Suprapubic skin (tissue), 4 donors: ENCODE measurements at places on chromosomes 13 and 19.

- DNase-seq, result no peak
These were observed 36.4 kb downstream of the ANKRD27 start for GRCh38 chr19:32638625-32639024.

- DNase-seq, result no peak
These were observed 1257.2 kb downstream of the UQCRFS1 start for GRCh38 chr19:27955485-27956480.

- DNase-seq, result no peak
These were observed 378.9 kb downstream of the SLITRK1 start for GRCh38 chr13:83503424-83503823.

DNA sequence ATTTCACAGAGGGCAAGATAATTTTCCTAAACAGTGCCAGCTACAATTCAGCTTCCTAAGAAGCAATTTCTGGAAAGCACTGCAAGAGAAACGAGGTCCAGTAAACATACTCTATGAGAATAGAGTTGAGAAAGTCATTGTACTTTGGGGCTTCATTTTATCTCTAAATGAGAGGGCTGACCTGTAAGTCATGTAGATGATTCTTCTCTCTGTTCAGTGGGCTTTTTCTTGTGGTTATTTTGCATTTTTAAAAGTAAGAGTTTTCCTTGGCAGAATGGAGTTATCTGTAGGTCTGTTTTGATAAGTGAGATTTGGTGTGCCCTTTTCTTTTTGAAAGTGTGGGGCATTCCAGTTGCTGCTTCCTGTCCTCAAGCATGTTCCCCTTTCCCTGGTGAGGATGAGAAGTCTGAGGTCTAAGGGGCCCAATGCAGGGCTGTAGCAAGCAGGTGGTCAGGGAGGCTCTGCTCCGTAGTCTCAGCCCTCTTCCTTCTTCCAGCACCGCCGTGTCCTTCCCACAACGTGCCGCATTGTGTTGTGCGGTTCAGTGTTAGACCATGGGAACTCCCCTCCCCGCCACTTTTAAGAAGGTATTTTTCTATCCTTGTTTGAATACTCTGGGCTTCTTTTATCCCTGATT lies 86.3 kb downstream of the ARHGEF7 start:
- no peak for DNase-seq

DNA sequence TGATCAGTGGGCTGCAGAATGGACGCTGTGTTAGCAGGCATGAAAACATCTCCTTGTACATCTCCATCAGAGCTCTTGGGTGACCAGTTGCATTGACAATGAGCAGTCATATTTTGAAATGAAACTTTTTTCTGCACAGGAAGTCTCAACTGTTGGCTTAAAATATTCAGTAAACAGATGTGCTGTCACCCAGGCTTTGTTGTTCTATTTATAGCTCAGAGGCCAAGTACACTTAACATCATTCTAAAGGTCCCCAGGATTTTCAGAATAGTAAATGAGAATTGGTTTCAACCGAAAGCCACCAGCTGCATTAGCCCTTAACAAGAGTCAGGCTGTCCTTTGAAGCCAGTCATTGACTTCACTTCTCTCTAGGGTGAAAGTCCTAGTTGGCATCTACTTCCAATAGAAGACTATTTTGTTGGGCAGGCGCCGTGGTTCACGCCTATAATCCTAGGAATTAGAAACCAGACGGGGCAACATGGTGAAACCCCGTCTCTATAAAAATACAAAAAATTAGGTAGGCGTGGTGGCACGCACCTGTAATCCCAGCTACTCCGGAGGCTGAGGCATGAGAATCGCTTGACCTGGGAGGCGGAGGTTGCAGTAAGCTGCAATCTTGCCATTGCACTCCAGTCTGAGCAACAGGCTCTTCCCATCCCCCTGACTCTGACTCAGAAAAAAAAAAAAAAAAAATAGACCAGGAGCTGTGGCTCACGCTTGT lies 7.9 kb upstream of the PDE4A start:
- no peak for DNase-seq

DNA sequence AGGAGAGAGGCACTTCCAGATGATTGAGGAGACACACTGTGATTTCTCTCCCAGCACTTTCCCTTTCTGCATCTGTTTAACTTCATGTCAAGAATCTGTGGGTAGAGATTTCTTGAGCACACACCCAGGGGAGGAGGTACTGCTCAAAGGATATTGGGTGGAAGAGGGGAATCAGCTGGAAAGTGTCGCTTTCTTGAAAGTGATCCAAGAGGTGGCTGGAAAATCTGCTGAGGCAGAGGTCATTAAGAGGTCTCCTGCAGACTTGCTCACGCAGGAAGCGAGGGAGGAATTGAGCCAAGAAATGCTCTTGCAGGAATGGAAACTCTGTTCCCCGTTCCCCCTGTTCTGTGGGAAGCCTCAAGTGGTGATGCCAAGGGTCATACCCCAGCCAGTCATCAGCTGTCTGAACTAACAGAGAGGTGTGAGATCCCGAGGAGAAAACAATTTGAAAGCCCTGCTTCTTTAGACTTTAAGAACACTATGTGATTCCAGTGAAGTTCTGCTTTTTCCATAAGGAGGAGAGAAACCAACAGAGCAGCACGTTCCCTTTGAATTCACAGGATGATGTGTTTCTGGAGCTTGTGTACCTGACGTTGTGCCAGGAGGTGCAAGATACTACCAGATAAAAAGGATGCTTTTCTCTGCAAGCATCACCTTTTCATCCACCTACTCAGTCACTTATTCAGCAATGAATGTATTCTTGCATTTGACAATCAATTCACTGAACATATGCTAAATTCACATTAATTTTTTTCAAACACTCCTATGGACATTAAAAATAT lies 163.4 kb upstream of the GPR12 start:
- no peak for DNase-seq
